Activated CD4-positive, alpha-beta memory T cell treated with anti-CD3 and anti-CD28 coated beads for 36 hours (primary cell): ENCODE measurements at places on chromosomes 13 and 19. TPM values are rescaled to one million over a fixed set of nuclear protein-coding genes. Genes with fewer than 3 reads are reported as not detected.

DNA sequence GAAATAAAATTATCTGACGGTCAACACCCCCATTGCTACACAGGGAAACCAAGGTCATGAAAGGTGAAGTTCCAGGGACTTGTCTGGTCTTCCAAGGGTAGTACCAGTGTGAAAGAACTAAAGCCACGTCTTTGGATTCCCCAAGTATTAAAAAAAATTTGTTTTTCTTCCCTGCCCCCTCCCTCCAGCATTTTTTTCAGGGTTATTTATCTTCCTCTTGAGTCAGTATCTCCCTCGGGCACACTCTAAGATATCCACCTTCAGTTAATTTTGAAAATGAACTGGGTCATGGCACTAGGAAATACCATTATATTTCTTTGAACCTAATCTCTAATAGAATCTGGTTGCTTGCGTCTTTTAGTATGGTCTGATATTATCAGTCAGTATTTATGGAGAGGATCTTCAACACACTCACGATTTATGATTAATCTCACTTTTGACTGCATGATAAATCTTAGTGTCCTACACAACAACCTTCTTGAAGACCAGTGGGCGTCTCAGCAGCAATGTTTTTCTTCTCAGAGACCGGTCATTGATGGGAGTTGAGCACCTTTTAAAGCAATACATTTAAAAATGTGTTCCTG, 9.1 kb downstream of the ATP8A2 start:
- peaks cover 21% of the 10 kb centered on the region for H3K27me3 ChIP-seq
- H3K36me3 ChIP-seq, result no peaks in the 10 kb centered on the region
- no peak overlapping the region for H3K4me3 ChIP-seq
- H3K4me1 ChIP-seq, result no peaks in the 10 kb centered on the region

ICAM1 gene
- total RNA-seq, result 46.4 TPM

ZNF426 gene
- 11.4 TPM for total RNA-seq

DNA sequence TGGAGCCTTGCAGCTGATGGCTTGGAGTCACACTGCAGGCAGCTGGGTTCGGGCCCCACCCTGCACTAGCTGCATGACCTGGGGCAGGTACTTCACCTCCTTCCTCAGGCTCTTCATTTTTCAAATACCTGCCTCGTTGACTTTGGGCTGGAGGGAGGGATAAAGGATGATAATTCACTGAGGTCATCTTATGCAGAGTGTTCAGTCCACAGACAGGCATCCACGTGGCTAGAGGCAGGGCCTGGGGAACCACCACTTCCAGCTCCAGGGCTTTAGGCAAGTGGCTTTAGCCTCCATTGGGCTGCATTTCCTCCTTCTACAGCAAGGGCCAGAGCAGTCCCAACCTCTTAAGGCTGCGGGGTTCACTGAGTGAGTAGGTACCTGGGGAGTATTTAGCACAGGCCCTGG, 84.8 kb downstream of the SIPA1L3 start:
- DNase-seq, result no peak
- no peaks in the 10 kb centered on the region for H3K36me3 ChIP-seq
- peaks cover 5% of the 10 kb centered on the region for H3K4me1 ChIP-seq
- no peak overlapping the region for H3K27ac ChIP-seq
- no peak overlapping the region for H3K4me3 ChIP-seq

DNA sequence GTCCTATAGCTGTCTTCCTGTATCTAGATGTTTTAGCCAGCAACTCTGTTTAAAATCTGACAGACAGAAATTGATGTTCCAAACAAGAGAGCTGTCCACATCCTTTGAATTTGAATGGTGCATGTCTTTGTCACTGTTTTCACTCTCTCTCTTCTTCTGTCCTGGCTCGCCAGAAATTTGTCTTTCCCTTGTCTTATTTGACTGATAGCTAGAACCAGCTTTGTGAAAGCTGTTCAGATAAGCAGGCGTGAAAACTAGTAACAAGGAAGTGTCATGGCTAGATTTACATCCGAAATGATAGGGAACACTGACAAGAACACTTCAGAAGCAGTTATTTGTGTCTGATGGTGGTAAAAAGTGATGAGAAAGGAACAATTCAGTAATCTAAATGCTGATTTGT, 354.9 kb upstream of the SLITRK1 start:
- no peak overlapping the region for H3K27ac ChIP-seq
- H3K4me1 ChIP-seq, result peaks cover 3% of the 10 kb centered on the region
- DNase-seq, result no peak
- H3K27me3 ChIP-seq, result no peaks in the 10 kb centered on the region
- no peaks in the 10 kb centered on the region for H3K36me3 ChIP-seq

DNA sequence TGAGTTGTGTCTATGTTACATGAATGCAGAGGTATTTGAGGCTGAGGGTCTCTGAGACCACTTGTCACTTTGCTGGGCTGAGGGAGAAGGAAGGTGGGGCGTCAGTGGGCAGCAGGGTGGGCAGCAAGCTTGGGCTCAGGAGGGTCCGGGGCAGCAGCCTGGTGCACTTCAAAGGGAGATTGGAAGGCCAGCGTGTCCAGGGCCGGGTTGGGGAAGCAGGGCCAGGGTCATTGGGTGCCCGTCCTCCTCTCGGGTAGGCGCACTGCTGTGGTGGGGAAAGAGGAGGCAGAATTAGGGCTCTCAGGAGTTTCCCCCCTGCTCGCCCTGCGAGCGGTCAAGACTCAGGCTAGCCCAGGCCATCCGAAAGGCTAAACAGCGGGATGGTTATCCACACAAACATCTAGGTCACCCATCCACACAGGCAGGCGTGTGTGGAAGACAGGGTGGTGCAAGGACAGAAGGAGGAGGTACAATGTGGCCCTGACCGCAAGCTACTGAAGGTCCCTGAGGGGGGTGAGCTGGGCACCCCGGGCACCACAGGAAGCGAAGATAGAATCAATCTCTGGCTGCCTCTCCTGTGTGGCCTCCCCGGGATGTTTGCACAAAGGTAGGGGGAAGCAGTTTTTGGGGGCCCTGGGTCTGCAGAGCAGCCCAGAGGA, 37.7 kb downstream of the MYO9B start:
- H3K4me1 ChIP-seq, result peaks cover 3% of the 10 kb centered on the region
- no peak overlapping the region for H3K4me3 ChIP-seq
- no peaks in the 10 kb centered on the region for H3K27me3 ChIP-seq

KL gene
- total RNA-seq, result 0.19 TPM

- H3K36me3 ChIP-seq, result peaks cover 11% of the 10 kb centered on the region
- H3K27ac ChIP-seq, result no peak overlapping the region
- DNase-seq, result no peak
- no peaks in the 10 kb centered on the region for H3K27me3 ChIP-seq
- no peak overlapping the region for H3K4me3 ChIP-seq
- no peaks in the 10 kb centered on the region for H3K4me1 ChIP-seq
These were observed 97.2 kb downstream of the SUCLA2 start for GRCh38 chr13:47903836-47904235.

ZNF600 gene
- 11.1 TPM for total RNA-seq

- H3K36me3 ChIP-seq, result no peaks in the 10 kb centered on the region
- H3K27ac ChIP-seq, result no peak overlapping the region
- H3K4me1 ChIP-seq, result no peaks in the 10 kb centered on the region
- H3K4me3 ChIP-seq, result no peak overlapping the region
These were observed 384.5 kb downstream of the IRS2 start for GRCh38 chr13:109401891-109402290.

GRCh38 chr19:55398200-55398925, 9.2 kb downstream of the UBE2S start:
- peaks cover 25% of the 10 kb centered on the region for H3K36me3 ChIP-seq
- peaks cover 20% of the 10 kb centered on the region for H3K4me1 ChIP-seq
- H3K4me3 ChIP-seq, result peak overlapping the region; percentile 34
- H3K27me3 ChIP-seq, result no peaks in the 10 kb centered on the region
- DNase-seq, result no peak

DNA sequence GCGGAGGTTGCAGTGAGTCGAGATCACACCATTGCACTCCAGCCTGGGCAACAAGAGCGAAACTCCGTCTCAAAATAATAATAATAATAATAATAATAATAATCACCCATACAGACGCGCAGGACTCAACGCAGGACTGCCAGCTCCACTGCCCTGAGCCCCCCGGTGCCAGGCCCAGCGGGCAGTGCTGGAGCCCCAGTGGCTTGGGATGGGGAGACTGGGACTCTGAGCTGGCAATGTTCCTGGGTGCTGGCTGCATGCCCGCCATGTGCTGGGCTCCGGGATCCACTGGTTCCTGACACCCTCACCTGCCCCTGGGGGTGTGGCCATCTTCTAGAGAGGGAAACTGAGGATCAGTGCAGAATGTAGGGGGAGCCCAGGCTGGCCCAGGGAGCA, 325 bp upstream of the AZU1 start:
- no peaks in the 10 kb centered on the region for H3K4me1 ChIP-seq
- no peaks in the 10 kb centered on the region for H3K36me3 ChIP-seq
- peaks cover 9% of the 10 kb centered on the region for H3K27me3 ChIP-seq
- H3K4me3 ChIP-seq, result no peak overlapping the region

FBXO27 gene
- 2.4 TPM for total RNA-seq

GRCh38 chr19:5850743-5851293, 431 bp downstream of the FUT3 start:
- no peaks in the 10 kb centered on the region for H3K27me3 ChIP-seq
- H3K4me3 ChIP-seq, result no peak overlapping the region
- H3K36me3 ChIP-seq, result no peaks in the 10 kb centered on the region

- no peaks in the 10 kb centered on the region for H3K4me1 ChIP-seq
- H3K4me3 ChIP-seq, result no peak overlapping the region
- H3K36me3 ChIP-seq, result no peaks in the 10 kb centered on the region
- no peak overlapping the region for H3K27ac ChIP-seq
- H3K27me3 ChIP-seq, result peaks cover 5% of the 10 kb centered on the region
These were observed 9.1 kb upstream of the LHFPL6 start for GRCh38 chr13:39612023-39612637.

DNA sequence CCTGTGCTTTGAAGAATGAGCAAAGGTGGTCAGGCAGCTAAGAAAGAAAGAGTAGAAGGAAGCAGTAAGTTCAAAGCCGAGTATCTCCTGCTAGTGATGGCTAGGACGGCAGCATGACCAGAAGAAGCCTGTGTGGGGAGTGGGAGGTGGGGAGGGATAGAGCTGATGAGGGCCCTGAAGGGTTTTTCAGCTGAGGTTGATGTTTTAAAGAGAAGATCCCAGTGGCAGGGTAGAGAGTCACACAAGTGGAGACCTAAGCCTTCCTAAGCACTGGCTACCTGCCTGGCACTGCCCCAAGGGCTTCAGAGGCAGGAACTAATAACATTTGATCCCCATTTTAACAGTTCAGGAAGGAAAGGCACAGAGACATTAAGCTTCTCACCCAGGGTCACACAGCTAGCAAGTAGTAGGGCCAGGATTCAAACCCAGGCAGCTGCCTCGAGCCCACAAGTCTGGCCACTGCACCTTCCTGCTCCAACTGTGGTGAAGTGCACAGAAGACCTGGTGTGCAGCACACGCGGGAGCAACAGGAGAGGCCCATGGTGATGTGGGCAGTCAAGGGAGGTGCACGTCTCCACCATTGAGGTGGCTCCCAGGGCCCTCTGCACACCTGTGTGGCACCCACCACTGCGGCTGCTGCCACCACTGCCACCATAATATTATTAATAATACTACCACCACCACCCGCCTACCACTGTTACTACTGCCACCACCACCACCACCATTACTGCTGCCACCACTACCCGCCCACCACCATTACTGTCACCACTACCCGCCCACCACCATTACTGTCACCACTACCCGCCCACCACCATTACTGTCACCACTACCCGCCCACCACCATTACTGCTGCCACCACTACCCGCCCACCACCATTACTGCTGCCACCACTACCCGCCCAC, 22.1 kb downstream of the CUL4A start:
- H3K4me1 ChIP-seq, result no peaks in the 10 kb centered on the region
- H3K27ac ChIP-seq, result no peak overlapping the region
- H3K27me3 ChIP-seq, result no peaks in the 10 kb centered on the region
- DNase-seq, result no peak

SPACA4 gene
- not detected for total RNA-seq

DNA sequence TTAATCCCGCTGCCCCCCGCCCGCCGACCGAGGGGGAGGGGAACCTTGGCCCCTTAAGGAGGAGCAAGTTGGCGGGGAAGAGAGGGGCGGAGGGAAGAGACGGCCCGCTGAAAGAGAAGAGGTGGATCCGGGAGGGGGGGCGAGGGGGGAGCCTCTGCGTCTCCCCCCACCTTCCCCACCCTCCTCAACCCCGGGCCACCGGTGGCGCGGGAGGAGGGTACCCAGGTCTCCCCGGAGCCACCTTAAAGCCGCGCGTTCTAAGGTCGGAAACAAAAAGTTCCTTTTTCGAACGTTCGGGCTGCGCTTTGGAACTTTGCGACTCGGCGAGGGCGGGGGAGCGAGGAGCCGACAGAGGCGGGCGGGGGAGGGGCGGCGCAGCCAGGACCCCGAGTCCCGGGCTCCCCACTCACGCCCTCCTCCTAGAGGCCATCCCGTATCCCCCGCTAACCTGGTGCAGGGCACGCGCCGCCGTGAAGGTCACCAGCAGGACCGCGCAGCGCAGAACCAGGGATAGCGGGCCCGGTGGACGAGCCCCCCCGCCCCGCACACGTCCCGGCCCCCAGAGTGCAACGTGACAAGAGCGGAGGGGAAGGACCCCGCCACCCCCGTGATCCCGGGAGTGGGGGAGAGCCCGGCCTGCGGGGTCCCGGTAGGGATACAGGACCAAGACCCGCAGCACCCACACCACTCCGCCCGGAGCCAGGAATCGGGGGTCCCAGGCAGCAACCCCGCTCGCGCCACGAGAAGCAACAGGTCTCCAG, 659 bp downstream of the ERF start:
- H3K27me3 ChIP-seq, result no peaks in the 10 kb centered on the region
- DNase-seq, result peak; percentile 85
- peak overlapping the region; percentile 80 for H3K4me3 ChIP-seq
- peak overlapping the region; percentile 79 for H3K27ac ChIP-seq

GRCh38 chr13:103188713-103189326, 122.6 kb upstream of the SLC10A2 start:
- H3K27me3 ChIP-seq, result no peaks in the 10 kb centered on the region
- no peak for DNase-seq
- no peaks in the 10 kb centered on the region for H3K36me3 ChIP-seq

GRCh38 chr13:93416736-93417355, 190.2 kb downstream of the GPC6 start:
- no peaks in the 10 kb centered on the region for H3K36me3 ChIP-seq
- H3K4me1 ChIP-seq, result no peaks in the 10 kb centered on the region
- DNase-seq, result no peak
- H3K27me3 ChIP-seq, result no peaks in the 10 kb centered on the region
- H3K27ac ChIP-seq, result no peak overlapping the region
